ENCODE measurements at places on chromosomes 7 and 10.

DNA sequence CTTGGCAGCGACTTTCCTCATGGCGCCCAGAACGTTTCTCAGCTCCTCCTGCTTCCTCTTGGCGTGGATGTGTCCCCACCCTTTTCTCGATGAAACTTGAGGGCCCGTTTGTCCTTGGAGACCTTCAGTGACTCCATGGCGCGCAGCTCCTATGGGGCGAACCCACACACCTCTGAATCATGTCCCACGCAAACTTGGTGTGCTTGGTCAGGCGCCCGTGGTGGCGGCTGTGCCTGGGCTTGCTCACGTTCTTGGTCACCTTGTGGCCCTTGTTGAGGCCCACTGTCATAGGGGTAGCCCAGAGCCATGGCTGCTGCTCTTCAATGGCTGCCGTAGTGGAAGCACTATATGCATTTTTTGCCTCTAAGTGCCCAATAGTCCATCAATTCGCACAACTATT lies 117.5 kb upstream of the FOXP2 start:
- DNase-seq: no peak

GRCh38 chr10:93876381-93876780 lies 17.4 kb upstream of the SLC35G1 start:
- DNase-seq: no peak

DNA sequence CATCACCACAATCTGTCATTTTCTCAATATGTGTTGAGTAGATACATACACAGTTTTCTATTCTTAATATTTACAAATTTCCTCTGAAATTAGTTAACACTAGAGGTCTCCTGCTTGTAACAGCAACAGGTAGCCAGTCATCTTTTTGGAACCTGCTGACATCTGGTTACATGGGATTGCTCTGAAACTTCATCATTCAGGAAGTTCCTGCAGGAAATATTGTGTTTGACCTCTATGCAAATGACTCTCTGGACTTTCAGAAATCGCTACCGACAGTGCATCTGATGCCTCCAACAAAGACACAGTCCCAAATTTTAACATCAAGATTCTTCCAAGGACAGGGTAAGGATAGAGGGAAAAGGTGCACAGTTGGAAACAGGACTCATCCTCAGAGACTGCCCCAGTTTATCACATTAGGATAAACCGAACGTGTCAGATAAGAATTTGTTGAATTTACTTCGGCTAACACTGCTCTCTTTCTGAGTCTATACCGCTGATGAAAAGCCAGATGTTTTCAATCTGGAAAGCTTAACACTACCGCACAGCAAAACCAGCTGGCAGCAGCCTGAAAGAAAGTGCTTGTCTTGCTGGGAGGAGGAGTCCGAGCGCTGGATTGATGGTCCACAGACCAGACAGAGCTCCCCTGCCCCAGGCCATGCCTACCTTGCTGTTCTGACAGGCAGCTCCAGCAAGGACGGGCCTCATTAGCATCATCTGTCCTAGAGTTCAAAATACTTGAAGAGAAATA lies 633.4 kb downstream of the PARD3 start:
- DNase-seq: no peak

- no peak for DNase-seq
Observed at GRCh38 chr10:75233444-75234016, 2.2 kb downstream of the COMTD1 start.

DNA sequence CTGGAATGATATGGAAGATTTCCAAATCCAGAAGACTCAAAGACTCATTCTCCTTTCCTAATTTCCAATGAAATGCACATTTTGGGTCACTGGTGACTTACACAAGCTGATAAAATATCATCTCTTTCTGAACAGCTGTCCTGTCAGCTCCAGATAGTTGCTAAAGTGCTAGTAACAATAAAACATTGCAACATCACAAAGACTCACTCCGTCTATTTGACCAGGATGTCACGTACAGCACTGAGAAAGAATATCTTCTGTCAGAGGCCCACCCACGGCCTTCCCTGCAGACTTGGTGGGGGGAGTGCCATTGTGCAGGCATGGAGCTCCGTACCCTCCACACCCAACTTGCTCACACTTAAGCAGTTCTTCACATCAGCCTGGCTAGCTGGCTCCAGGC lies 78.9 kb upstream of the EGR2 start:
- no peak for DNase-seq

- DNase-seq: no peak
Observed at GRCh38 chr10:132392184-132392800, 4.7 kb upstream of the PWWP2B start.

Measured in globus pallidus (tissue), 1 donor.